ENCODE measurements at places on chromosomes 6 and 20. TPM values are rescaled to one million over a fixed set of nuclear protein-coding genes. Genes with fewer than 3 reads are reported as not detected.

Gene BTNL2
- total RNA-seq = not detected

Gene TTK
- 0.52 TPM for total RNA-seq

Gene PCK1
- total RNA-seq = 21.6 TPM

Gene PAX1
- not detected for total RNA-seq

Gene HLA-DRB5
- 27.1 TPM for total RNA-seq

Gene TAF4
- total RNA-seq = 9.3 TPM

Gene TRIM40
- total RNA-seq = not detected

Gene CBFA2T2
- total RNA-seq = 8.3 TPM

Gene BLCAP
- 99.8 TPM for total RNA-seq

Gene TMEM244
- not detected for total RNA-seq

Gene CD83
- total RNA-seq = 3.2 TPM

Gene TMEM200A
- total RNA-seq = 0.29 TPM

Gene SLC22A3
- total RNA-seq = 5.2 TPM

Gene DYNLRB1
- 138 TPM for total RNA-seq

Gene PACRG
- total RNA-seq = 4.5 TPM

Gene SPDEF
- not detected for total RNA-seq

Gene NKAIN2
- total RNA-seq = 2.4 TPM

Gene DNAH8
- not detected for total RNA-seq

Gene ANGPT4
- total RNA-seq = not detected

Gene PAK5
- total RNA-seq = not detected

Gene TINAG
- 0.39 TPM for total RNA-seq

Gene PPP1R14C
- 94.9 TPM for total RNA-seq

Gene FAM50B
- 18.8 TPM for total RNA-seq

Gene PSMF1
- total RNA-seq = 119 TPM

Gene RIN2
- 50.1 TPM for total RNA-seq

Gene HUS1B
- total RNA-seq = not detected

Gene TUBB2B
- total RNA-seq = 3.9 TPM

Gene LRRC73
- 1.2 TPM for total RNA-seq

Gene PPIL6
- total RNA-seq = 3.0 TPM

Gene RAB23
- total RNA-seq = 10.7 TPM

Gene GPR6
- total RNA-seq = not detected

Gene ULBP3
- total RNA-seq = 1.4 TPM

Gene HLA-DMA
- total RNA-seq = 20.5 TPM

Gene ATP9A
- total RNA-seq = 27.6 TPM

Gene WDR27
- 12.3 TPM for total RNA-seq

Gene TMC2
- total RNA-seq = 0.06 TPM

Gene SRMS
- not detected for total RNA-seq

Gene EYA2
- total RNA-seq = 3.0 TPM

Gene LIN28B
- total RNA-seq = not detected

Gene SPINT3
- not detected for total RNA-seq

Gene RAB44
- 0.12 TPM for total RNA-seq

Gene CFAP61
- 1.0 TPM for total RNA-seq

Gene BFSP1
- 0.41 TPM for total RNA-seq

Gene CCN6
- not detected for total RNA-seq

Gene IRF4
- total RNA-seq = 1.6 TPM

Gene TNF
- total RNA-seq = 0.53 TPM

Gene GPR63
- 0.21 TPM for total RNA-seq

Gene SLC26A8
- total RNA-seq = 0.06 TPM

Gene GCLC
- 17.8 TPM for total RNA-seq
